ENCODE measurements at places on chromosomes 12 and 14.

- DNase-seq = peak; percentile 69
These were observed 15.1 kb downstream of the RNF41 start for GRCh38 chr12:56206452-56207166.

DNA sequence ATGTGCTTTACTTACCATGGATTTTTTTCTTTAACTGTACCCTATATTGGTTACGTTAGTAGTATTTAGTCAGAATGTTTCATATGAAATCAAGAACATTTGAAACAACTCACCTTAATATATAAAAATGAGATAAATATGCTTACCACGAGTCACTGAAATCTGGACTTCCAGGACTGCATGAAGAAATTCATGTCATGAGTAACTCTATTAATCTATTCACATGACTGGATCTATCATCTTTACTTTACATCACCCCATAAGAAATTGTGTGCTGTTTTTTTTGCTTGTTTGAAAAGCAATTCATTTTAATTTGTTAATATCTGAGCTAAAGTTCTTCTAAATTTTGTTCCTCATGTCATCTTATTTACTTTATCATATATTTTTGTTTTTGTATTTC is 5.2 kb downstream of the EPYC start:
- no peak for DNase-seq

GRCh38 chr12:32615441-32615840 is 63.7 kb upstream of the DNM1L start:
- no peak for DNase-seq

DNA sequence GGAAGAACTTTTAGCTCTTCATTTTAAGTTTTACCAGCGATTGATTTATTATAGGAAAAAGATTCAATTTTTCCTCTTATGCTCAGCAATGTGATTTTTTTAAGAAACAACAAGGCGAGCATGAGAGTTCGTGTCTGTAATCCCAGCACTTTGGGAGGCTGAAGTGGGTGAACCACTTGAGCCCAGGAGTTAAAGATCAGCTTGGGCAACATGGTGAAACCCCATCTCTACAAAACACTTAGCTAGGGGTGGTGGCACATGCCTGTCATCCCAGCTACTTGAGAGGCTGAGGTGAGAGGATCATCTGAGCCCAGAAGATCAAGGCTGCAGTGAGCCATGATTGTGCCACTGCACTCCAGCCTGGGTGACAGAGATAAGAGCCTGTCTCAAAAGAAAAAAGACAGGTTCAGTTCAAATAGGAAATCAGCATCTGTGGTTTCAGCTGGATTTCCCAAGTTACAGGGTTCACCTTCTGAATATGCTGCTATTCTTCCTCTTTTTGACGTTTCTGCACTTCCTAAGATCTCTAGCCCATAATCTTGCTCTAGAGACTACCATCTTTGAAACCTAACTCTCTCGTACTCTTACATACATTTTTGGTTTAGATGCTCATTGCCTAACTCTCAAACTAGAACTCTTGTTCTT is 274.7 kb downstream of the SEC23A start:
- peak; percentile 10 for DNase-seq

Data from NB4 (cell line).